ENCODE measurements at places on chromosomes 7 and 10. TPM values are rescaled to one million over a fixed set of nuclear protein-coding genes. Genes with fewer than 3 reads are reported as not detected.

SHH gene
- polyA plus RNA-seq: 8.0 TPM

ASAH2 gene
- polyA plus RNA-seq: 3.5 TPM

AP4M1 gene
- polyA plus RNA-seq: 22.0 TPM

AKR1D1 gene
- 8.1 TPM for polyA plus RNA-seq

MMD2 gene
- polyA plus RNA-seq: not detected

ELMO1 gene
- polyA plus RNA-seq: 26.0 TPM

PMPCB gene
- 53.3 TPM for polyA plus RNA-seq

PRF1 gene
- polyA plus RNA-seq: 0.39 TPM

RBM28 gene
- 32.2 TPM for polyA plus RNA-seq

PDZD7 gene
- polyA plus RNA-seq: 8.4 TPM
